Stimulated activated CD8-positive, alpha-beta memory T cell treated with anti-CD3 and anti-CD28 coated beads, Interleukin-7, amount 100 ng/mL, for 48 hours (primary cell): ENCODE measurements at places on chromosomes 12 and 14.
A peak's percentile ranks its signal among the peaks of the same experiment; 100 is the strongest.

DNA sequence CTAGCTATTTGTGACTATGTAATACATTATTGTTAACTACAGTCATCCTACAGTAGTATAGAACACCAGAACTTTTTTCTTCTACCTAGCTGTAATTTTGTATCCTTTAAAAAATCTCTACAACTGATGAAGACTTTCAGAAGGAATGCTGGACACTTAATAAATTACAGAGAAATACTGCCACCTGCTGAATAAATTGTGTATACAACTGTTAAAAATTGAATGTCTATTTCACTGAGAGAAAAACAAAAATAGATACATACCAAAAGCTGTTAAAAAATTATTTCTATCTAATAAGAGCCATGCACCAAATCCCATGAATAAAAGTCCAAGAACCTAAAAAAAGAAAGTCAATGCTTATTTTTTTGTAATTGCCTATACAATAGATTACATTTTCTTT, 6.6 kb downstream of the TSPAN19 start:
- no peak for DNase-seq

GRCh38 chr12:111249757-111250156, 119.1 kb downstream of the PHETA1 start:
- no peak for DNase-seq

DNA sequence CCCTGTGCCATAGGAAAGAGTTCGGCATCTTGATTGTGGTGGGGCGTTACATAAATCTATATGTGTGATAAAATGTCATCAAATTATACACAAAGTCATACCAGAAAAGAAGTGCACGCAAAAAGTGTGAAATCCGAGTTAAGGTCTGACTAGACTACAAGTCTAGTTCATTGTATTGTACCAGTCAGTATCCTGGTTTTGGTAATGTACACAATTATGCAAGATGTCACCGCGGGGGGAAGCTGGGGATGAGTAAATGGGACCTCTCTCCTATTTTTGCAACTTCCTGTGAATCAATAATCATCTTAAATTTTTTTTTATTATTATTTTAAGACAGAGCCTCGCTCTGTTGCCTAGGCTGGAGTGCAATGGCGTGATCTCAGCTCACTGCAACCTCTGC, 43.2 kb upstream of the BCL11B start:
- DNase-seq: no peak

DNA sequence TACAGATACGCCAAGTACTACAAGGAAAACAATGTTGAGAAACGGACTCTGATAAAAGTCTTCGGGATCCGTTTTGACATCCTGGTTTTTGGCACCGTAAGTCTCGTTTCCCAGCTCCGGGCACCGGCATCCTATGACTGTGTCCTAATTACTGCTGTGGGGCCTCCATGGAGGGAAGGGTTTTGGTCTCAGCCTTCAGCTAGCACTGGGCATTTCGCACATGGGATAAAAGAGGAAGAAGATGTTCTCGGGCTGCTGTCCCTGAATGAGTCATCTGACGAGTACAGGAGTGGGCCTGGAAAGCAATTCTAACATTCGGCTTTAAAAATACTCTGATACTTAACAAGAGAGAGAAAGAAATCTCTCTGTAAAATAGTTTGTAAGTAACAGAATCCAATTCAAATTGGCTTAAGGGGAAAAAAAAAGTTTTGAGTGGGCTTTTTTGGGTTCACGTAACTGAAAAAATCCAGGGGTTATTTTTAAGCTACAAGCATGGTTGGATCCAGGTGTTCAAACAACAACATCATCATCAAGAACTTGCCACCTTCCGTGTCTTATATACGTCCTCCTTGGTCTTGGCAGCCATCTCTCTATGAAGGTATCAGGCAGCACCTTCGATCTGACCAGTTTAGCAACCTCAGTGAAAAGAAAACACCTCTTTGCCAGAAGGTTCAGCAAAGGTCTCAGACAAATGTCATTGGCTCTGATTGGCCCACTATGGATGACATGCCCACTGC, 34.4 kb upstream of the P2RX4 start:
- DNase-seq: no peak

DNA sequence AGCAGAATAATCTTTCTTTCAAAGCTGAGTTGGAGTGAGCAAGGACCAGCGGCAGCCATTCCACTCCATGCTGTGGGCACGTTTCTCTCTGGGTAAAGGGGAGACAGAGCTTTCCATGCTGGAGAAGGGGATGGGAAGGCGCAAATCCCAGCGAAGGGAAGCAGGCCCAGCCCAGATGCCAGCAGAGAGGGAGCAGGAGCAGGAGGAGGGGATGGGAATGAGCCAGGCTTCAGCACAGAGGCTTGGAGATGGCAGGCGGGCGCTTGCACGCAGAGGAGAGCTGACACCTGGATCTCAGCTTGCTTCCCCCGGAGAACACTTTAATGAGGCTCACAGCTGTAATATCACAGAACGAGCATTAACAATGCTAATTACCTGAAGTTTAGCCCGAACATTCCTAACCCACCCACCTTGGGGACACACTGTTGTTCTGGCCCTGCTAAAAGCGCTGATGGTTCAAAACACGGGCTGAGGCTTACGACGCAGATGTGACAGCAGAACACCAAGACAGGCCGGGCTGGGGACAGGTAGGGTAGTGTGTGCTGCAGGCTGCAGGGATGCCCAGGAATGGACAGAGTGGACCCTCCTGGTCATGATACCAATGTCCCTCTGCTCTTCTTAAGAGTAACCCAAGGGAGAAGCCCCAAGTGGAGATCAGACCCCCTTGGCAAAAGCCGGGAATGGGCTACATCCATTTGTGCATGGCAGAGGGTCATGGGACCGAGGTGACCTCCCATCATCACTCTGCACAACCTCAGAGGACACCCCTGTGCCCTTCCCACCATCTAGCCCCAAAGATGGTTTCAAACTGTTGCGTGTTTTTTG, 288.6 kb downstream of the DPF3 start:
- DNase-seq: no peak

DNA sequence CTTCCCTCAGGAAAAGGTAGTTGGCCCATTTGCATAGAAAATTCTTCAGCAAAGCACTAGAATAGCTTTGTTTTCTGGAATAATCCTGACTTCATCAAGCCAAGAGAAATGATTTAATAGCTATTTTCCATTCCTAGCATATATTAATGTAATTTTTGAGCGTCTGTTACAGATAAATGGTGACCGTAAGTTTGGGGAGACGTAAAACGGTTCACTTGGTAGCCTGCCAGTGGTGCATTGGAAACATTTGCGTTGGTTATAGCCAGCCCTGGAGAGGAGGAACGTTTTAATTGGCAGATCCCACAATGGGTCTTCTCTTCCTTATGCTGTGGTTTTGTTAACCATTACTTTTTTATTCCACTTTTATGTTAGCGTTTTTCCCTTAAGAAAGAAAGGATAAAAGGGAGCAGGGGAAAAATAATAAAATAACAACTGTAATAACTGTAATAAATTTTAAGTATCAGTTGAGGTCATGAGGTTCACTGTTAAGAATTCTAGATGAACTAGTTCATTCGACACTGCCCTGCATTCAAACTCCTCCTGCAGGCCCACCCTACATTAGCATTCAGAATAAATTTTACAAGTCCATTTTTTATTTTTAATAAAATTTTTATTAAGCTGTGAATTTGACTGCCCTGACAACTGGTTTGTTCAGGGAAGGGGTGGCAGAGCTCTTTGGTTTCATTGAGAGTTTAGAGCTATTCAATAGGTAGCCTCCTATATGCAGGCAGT, 300.7 kb downstream of the ERC1 start:
- DNase-seq: no peak

DNA sequence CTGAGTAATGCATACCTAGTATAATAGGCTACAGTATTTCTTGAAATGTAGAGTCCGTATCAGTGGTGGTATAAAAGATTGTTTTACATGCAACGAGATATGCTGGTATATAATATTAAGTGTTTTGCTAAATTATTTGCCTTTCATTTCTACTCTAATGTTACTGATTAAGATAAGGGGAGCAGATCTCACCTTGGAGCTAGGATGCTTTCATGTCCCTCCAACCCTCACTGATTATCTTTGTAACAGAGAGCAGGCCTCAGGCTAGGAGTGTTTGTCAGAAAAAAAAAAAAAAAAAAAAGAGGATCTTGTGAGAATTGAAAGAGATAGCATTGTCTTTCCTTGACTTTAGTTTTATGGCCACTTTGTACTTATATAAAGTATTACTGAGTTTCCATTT, 92.6 kb downstream of the PDE3A start:
- no peak for DNase-seq

GRCh38 chr14:91911474-91912032, 35.9 kb downstream of the FBLN5 start:
- no peak for DNase-seq

GRCh38 chr12:96824838-96825236, 82.2 kb upstream of the NEDD1 start:
- DNase-seq: no peak

GRCh38 chr14:54420478-54421142, 20.6 kb downstream of the CNIH1 start:
- DNase-seq: no peak

DNA sequence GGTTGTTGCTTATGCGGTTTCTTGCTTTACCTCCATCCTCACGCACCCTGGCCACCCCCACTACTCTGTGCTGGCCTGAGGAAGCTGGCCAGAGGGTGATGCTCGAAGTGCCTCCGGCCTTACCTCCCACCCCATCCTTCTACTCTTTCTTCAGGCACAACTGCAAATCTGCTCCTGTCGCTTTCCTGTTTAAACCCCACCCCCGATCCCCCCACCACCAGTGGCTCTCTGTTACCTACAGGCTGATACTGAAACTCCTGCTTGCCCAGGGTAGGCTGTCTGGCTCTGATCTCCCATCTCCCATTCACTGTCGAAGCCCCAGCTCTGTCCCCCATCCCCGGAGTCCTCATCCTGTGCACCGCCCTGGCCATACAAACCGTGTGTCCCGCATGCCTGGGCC, 111.5 kb downstream of the PRMT8 start:
- no peak for DNase-seq

- peak; percentile 49 for DNase-seq
Measured at GRCh38 chr14:75247286-75247922, 31.2 kb upstream of the FOS start.

- DNase-seq: no peak
Measured at GRCh38 chr12:52019113-52019770, 12.5 kb downstream of the TAMALIN start.
